ENCODE measurements at places on chromosomes 3 and 15. TPM values are rescaled to one million over a fixed set of nuclear protein-coding genes. Genes with fewer than 3 reads are reported as not detected.

GRCh38 chr3:64220161-64220914, 4.9 kb downstream of the PRICKLE2 start:
- DNase-seq, result no peak

DNA sequence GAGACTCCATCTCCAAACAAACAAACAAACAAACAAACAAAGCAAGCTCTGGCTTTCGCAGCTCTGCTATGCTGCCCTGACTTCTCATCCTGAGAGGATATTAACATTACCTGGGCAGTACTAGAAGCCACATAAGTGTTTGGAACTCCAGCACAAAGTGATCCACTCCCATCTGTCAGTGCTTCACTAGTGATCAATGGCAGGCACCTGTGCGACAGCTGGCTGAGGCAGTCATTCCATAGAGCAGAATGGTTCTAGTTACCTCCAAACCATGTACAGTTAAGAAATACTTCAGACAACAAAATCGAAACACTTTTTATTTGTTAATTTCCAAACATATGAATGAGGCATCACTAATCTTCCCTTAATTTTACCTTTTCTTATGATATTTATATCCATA, 2.8 kb upstream of the MB21D2 start:
- DNase-seq, result no peak

DNA sequence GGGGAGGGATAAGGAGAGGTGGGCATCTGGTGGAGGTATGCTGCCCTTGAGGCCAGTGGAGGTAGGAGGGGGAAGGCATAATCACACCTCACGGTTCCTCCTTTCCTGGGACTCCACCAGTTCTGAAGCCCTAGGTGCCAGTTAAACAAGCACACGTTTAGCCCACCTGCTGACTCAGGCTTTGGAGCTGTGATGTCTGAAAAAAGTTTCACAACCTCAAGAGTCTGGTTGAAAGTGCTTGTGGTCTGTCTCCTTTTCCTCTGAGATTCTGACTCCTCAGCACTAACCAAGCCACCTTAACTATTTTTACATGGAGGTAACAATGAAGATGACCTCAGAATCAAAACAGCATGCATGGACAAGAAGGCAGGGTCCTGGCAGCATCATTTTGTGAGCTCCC, 23.0 kb downstream of the HPS3 start:
- DNase-seq, result no peak

- DNase-seq, result no peak
Observed at GRCh38 chr3:46695962-46696894, 2.7 kb upstream of the ALS2CL start.

- DNase-seq, result no peak
Observed at GRCh38 chr15:68774521-68775235, 46.0 kb downstream of the ANP32A start.

GRCh38 chr15:85036716-85037115, 55.1 kb downstream of the PDE8A start:
- no peak for DNase-seq

DNA sequence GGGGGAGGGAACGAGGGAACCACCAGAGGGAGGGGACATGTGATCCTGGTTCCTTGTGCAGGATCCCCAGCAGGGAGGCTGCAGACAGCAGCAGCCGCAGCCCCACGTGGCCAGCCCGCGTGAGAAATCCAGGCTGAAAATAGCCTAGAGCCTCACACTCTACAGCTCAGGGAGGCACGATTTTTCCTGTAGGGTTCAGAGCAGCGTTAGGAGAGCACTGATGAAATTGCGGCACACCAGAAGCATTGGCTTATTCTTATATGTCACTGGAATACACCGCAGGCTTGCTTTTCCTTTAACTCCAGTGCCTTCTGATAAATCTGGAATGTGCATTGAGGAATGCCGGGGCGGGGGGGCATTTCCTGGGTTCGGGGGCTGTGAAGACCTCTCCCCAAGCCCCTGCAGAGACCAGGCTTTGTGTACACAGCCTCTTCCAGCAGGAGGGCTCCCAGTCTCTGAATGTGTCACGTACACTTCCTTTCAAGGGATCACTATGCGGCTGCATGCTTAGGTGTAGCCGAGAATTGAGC, 193.0 kb downstream of the ATP10A start:
- no peak for DNase-seq

- DNase-seq, result no peak
Observed at GRCh38 chr15:63344731-63345390, 36.8 kb downstream of the CA12 start.

GRCh38 chr15:95519887-95520286, 810.6 kb upstream of the NR2F2 start:
- DNase-seq, result no peak

DNA sequence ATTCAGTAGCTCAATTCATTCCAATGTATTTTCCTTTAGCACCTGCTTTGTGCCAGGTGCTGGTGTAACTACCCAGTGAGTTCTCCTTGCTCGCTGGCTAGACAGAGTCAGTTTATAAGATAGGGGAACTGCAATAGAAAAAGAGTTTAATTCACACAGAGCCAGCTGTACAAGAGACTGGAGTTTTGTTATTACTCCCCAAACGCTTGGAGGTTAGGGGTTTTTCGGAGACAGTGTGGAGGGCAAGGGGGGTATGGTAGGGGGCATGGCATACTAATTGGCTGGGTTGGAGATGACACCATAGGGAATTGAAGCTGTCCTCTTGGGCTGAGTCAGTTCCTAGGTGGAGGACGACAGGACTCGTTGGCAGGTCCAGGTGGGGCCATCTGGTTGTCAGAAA, 5.4 kb upstream of the CFAP91 start:
- no peak for DNase-seq

- no peak for DNase-seq
Observed at GRCh38 chr3:33956776-33957175, 158.3 kb downstream of the PDCD6IP start.

DNA sequence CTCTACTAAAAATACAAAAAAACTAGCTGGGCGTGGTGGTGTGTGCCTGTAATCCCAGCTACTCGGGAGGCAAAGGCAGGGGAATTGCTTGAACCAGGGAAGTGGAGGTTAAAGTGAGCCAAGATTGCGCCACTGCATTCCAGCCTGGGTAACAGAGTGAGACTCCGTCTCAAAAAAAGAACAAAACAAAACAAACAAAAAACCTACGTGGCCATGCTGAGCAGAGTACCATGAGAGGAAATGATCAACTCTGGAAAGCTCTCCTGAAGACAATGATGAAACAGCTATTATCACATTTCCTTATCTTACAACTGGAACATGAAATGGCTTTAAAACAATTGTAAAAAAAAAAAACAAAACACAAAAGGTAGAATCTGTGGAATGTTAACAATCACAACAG, 75.2 kb downstream of the CHSY1 start:
- DNase-seq, result no peak

GRCh38 chr15:90423801-90424319, 35.8 kb downstream of the IQGAP1 start:
- DNase-seq, result no peak

Gene SLC22A13
- total RNA-seq, result 0.32 TPM

Gene TCF12
- total RNA-seq, result 93.0 TPM

Gene SPINT1
- 76.5 TPM for total RNA-seq

Gene CAMKV
- total RNA-seq, result not detected

Gene TLR9
- total RNA-seq, result 1.0 TPM

Gene ZKSCAN7
- 3.9 TPM for total RNA-seq

Gene TIGIT
- total RNA-seq, result 1.7 TPM

Gene CA12
- 4.9 TPM for total RNA-seq
